ENCODE measurements at places on chromosomes 1 and 21.
A peak's percentile ranks its signal among the peaks of the same experiment; 100 is the strongest.

DNA sequence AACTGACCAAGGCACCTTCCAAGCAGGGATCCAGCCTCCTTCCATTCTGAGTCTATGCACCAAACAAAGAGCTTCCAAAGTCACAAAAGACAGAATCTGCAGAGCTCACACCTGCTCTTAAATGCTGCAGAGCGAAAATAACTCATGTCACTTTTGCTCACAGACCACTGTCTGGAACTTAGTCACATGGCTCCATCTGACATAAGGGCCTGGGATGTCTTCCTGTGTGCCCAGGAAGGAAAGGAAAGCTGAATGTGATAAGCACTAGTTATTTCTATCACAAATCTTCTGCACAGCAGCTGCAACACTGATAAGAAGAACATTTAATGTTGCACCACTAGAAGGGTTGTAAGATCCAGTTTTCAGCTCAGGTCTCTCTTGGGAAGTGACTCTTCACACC is 39.5 kb upstream of the SGIP1 start:
- DNase-seq = no peak

DNA sequence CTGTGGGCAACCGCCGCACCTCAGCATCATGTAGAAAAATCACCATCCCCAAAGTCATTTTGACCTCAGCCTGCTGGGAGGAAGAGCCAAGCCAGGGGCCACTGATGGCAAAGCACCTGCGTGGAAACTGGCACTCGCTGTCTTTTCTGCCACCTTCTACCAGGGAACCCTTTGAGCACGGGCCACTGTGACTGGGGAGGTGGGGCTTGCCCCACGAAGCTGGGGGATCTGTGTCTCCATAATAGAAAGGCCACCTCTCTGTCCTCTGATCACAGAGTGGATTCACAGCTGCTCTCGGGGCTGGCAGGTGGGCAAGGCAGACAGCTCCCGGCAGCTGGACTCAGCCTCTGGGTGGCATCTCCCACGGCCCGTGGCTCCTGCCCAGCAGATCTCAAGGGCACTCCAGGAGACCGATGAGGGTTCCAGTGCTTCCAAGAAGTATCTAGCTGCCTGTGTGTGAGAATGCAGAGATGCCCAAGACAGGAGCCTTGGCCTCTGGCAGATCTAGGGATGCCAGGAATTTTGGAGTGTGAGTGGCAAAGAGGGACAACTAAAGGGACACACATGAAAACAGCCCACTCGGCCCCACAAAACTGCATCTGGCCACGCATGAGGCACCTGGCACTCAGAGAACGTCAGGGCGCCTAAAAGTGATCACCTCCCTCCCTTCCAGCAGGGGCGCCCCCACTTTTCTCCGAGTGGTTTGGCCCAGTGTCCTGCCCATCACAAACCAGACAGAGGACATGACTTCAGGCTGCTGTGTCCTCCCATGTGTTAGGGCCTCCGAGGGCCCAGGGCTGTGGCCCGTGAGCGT is 102.6 kb downstream of the PDE9A start:
- DNase-seq = no peak

- DNase-seq = no peak
These were observed 43.2 kb upstream of the TMEM51 start for GRCh38 chr1:15110128-15110866.

DNA sequence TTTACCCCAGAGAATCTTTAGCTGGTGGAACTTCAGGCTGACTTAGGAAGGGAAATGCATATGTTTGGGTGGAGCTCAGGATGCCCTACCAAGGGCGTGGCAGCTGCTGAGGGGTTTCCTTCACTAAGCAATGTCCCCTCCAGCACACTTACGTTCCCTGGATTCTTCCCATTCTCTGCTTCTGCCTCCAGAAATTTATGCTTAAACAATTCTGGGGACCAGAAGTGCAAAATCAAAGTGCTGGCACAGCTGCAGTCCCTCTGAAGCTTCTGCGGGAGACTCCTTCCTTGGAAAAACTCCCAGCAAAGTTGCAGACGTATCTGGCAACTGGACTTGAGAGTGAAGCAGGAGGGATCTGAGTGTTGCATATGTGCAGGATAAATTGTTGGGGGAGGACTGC is 402.8 kb downstream of the PCP4 start:
- DNase-seq = no peak

- no peak for DNase-seq
These were observed 41.9 kb downstream of the MPZL1 start for GRCh38 chr1:167763525-167764220.

- DNase-seq = peak; percentile 33
These were observed 67.5 kb upstream of the PRDX6 start for GRCh38 chr1:173409613-173410012.

GRCh38 chr1:210758761-210759160 is 375.2 kb downstream of the KCNH1 start:
- no peak for DNase-seq

GRCh38 chr1:1545946-1546737 is 5.7 kb upstream of the TMEM240 start:
- no peak for DNase-seq

DNA sequence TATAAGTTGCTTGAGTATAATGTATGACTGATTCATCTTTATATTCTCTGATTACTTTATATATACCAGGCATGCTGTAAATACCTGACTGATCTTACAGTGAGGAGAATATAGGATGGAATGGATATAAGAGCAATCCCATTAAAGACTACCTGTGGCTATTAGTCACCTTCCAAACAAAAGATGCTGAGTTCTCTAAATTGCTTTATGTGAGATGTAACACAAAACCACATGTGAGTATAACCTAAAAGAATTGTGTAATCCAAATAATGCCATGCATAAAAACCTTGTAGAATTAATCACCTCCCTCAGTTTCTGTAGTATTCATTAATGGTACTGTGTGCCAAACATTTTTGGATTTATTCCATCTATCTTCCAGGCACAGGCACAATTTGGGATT is 134.6 kb upstream of the LRRC7 start:
- DNase-seq = no peak
